SK-N-DZ (cell line): ENCODE measurements at places on chromosomes 16 and 17.

- DNase-seq: no peak
These were observed 149.8 kb downstream of the CDH13 start for GRCh38 chr16:82776470-82777146.

GRCh38 chr17:76142039-76142584 lies 1.1 kb upstream of the FOXJ1 start:
- no peak for DNase-seq

- no peak for DNase-seq
These were observed 7.0 kb downstream of the PSME3IP1 start for GRCh38 chr16:57178793-57179212.

DNA sequence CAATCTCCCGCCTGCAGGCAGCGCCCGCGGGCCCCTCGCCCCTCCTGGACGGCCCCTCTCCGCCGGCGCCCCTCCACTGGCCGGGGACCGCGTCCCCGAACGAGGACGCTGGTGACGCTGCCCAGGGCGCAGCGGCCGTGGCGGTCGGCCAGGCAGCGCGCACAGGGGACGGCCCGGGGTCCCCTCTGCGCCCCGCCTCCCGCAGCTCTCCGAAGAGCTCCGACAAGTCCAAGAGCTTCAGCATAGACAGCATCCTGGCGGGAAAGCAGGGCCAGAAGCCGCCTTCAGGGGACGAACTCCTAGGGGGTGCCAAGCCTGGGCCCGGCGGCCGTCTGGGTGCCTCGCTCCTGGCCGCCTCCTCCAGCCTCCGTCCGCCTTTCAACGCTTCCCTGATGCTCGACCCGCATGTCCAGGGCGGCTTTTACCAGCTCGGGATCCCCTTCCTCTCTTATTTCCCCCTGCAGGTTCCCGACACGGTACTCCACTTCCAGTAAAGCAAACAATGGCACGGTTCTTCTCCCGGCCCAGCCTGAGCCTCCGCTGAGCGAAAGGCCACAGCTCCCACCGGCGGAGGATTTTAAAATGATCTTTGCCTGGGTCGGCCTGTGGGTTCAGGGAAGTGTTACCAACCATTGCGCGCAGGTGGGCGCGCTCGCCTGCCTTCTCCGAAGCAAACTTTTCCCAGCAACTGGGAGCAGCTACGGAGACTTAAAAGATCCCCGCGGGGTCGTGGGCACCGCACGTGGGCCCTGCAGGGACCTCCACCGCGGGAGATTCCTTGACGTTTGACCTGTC lies 1.1 kb downstream of the FOXL1 start:
- no peak for DNase-seq

DNA sequence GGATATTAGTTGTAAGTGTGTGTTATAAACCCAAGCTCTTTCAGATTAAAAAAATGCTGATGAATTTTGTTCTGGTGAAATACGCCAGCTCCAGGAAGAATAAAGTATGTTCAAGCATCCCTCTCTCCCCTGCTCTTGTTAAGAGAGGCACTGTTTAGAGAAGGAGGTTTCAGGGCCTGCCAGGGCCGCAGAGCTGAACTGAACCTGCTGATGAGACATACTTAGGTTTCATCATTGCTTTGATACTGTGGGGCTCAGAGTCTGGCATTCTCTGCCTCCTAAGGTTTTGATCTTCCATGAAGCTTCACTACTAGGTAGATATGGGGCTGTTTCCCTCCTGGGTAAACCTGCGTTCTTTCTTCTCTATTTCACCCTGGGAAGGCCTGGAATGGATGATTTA lies 175.3 kb upstream of the FAM20A start:
- DNase-seq: no peak

- DNase-seq: no peak
These were observed 1.6 kb downstream of the IRX6 start for GRCh38 chr16:55325458-55326109.

GRCh38 chr16:36336-36984 lies 16.9 kb downstream of the POLR3K start:
- DNase-seq: no peak
